ENCODE measurements at places on chromosomes 16 and 17. TPM values are rescaled to one million over a fixed set of nuclear protein-coding genes. Genes with fewer than 3 reads are reported as not detected.

FASN gene
- 165 TPM for total RNA-seq

MYH8 gene
- not detected for total RNA-seq

PRAC2 gene
- total RNA-seq = not detected

ODAD4 gene
- 0.15 TPM for total RNA-seq

ERN2 gene
- not detected for total RNA-seq

SHBG gene
- 0.58 TPM for total RNA-seq

ADCY7 gene
- total RNA-seq = 15.2 TPM

PITPNM3 gene
- 0.15 TPM for total RNA-seq

HS3ST3A1 gene
- total RNA-seq = 14.2 TPM

FN3K gene
- 19.7 TPM for total RNA-seq

TIGD7 gene
- 2.4 TPM for total RNA-seq

PEX12 gene
- total RNA-seq = 4.6 TPM

KRT27 gene
- not detected for total RNA-seq

IL17C gene
- not detected for total RNA-seq

KCTD5 gene
- total RNA-seq = 40.2 TPM

TBC1D3 gene
- total RNA-seq = not detected

CCDC200 gene
- not detected for total RNA-seq

TAC4 gene
- not detected for total RNA-seq

C17orf78 gene
- not detected for total RNA-seq

KRT16 gene
- total RNA-seq = not detected

ZNF624 gene
- 3.6 TPM for total RNA-seq

NPTX1 gene
- 35.0 TPM for total RNA-seq

CDH1 gene
- total RNA-seq = not detected

HS3ST2 gene
- total RNA-seq = not detected

PYDC1 gene
- not detected for total RNA-seq

ENPP7 gene
- not detected for total RNA-seq

CIBAR2 gene
- total RNA-seq = not detected

FSCN2 gene
- 0.64 TPM for total RNA-seq

TAT gene
- total RNA-seq = not detected

ADAD2 gene
- 0.06 TPM for total RNA-seq

WFIKKN1 gene
- 0.06 TPM for total RNA-seq

CCL4L2 gene
- total RNA-seq = not detected

SPEM1 gene
- not detected for total RNA-seq

RNF157 gene
- 0.58 TPM for total RNA-seq

PNMT gene
- not detected for total RNA-seq
